ENCODE measurements at places on chromosomes 3 and 15. TPM values are rescaled to one million over a fixed set of nuclear protein-coding genes. Genes with fewer than 3 reads are reported as not detected.

GRCh38 chr15:77487469-77487842, 66.8 kb downstream of the HMG20A start:
- H3K27me3 ChIP-seq = no peaks in the 10 kb centered on the region
- H3K4me1 ChIP-seq = peaks cover 4% of the 10 kb centered on the region
- peaks cover 21% of the 10 kb centered on the region for H3K36me3 ChIP-seq
- DNase-seq = no peak

- peak overlapping the region; percentile 99 for H3K27ac ChIP-seq
- peaks cover 33% of the 10 kb centered on the region for H3K36me3 ChIP-seq
- no peaks in the 10 kb centered on the region for H3K27me3 ChIP-seq
- DNase-seq = peak; percentile 85
- H3K4me1 ChIP-seq = peaks cover 15% of the 10 kb centered on the region
Observed at GRCh38 chr3:50333744-50334328, 5.8 kb upstream of the TUSC2 start.

GRCh38 chr3:160698599-160699195, 21.7 kb downstream of the ARL14 start:
- H3K36me3 ChIP-seq = no peaks in the 10 kb centered on the region
- no peak overlapping the region for H3K4me3 ChIP-seq
- H3K27ac ChIP-seq = no peak overlapping the region
- no peaks in the 10 kb centered on the region for H3K27me3 ChIP-seq
- H3K4me1 ChIP-seq = no peaks in the 10 kb centered on the region
- no peak for DNase-seq

GRCh38 chr3:128950223-128950938, 43.5 kb downstream of the CFAP92 start:
- H3K27ac ChIP-seq = no peak overlapping the region
- no peak overlapping the region for H3K4me3 ChIP-seq
- DNase-seq = no peak
- H3K4me1 ChIP-seq = no peaks in the 10 kb centered on the region
- H3K27me3 ChIP-seq = no peaks in the 10 kb centered on the region
- H3K36me3 ChIP-seq = no peaks in the 10 kb centered on the region

- H3K36me3 ChIP-seq = no peaks in the 10 kb centered on the region
- H3K27ac ChIP-seq = no peak overlapping the region
Observed at GRCh38 chr15:98583771-98584430, 64.4 kb upstream of the IGF1R start.

DNA sequence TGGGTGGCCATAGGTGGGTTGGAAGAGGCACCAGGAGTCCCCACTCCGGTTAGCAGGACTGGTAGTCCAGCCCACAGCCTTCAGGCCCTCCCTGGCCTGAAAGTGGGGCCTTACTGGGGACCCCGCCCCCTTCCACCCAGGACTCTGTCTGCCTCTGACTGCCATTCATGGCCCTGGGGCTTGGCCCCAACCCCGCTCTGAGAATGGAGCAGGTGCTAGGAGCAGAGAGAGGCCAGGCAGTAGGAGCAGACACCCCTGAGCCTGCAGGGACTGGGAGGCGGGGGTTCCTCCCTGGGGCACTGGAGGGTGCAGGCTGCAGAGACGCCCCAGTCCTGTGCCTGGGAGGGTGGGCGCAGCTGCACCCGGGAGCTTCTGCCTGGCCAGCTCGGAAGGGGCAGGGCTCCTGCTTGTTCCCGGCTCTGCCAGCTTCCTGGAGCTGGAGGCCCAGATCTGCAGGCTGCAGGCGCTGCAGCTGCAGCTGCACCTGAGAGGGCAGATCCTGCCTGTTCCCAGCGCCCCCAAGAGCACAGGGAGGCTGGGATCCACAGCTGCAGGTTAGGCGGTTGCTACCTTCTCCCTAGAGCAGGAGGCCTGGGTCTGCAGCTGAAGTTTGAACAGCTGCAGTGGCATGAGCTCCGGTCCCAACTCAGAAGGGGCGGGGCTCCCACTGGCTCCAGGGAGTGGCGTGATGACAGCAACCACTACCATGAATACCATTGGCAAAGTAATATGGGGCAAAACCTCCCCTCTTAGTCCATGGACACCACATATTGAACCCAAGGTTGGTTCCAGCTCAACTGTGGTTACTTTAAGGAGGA, 194.7 kb downstream of the SQOR start:
- no peaks in the 10 kb centered on the region for H3K4me1 ChIP-seq
- H3K36me3 ChIP-seq = no peaks in the 10 kb centered on the region
- DNase-seq = no peak

DNA sequence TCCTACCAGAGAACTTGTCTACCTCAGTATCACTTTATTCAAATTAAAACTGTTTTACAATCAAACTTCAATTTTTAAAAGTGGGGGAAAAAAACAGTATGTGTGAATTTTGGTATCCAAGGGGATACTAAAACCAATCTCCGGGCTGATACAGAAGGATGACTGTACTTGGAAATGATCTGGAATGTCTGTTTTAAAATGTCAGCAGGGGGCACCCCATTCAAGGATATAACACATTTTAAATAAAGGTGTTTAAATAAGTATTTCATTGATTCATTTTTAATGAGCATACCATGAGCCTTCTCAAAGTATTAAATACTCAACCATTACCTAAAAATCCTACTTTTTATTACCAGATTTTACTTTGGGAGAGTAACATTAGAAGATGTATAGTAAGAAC, 67.9 kb downstream of the ULK4 start:
- no peak overlapping the region for H3K4me3 ChIP-seq
- no peaks in the 10 kb centered on the region for H3K4me1 ChIP-seq
- DNase-seq = no peak
- H3K27me3 ChIP-seq = no peaks in the 10 kb centered on the region

The KBTBD13 gene
- total RNA-seq = 0.21 TPM
